ENCODE measurements at places on chromosomes 12 and 14.

DNA sequence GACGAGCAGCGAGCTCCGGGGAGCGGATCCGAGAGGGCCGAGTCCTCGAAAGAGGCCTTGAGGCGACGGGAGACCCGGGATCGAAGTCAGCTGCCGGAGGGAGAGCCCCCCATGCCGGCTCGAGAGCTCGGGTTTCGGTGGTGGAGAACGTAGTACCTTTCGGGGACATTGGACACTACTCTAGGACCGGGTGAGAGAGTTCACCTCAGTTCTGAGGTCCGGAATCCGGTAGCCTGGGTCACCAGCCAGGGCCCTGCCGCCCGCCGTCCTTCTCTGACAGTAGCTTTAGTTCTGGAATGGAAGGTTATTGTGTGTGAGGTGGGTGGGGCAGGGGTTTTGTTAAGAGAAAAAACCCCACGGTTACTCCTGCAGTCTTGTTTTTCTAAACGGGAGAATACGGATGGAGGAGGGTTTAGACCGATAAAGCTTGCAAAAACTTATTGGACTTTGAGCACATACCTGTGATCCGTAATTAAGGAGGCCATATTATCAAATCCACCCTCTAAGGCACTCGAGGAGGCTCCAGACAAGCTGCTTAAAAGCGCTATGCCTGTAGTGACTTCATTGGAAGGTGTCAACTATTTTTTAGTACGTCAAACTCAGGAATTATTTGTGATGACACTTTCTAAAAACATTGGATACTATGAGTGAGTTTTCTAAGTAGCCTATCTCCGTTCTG, 765 bp downstream of the SCYL2 start:
- DNase-seq = no peak

GRCh38 chr14:94024549-94024948, 1.6 kb upstream of the OTUB2 start:
- DNase-seq = no peak

DNA sequence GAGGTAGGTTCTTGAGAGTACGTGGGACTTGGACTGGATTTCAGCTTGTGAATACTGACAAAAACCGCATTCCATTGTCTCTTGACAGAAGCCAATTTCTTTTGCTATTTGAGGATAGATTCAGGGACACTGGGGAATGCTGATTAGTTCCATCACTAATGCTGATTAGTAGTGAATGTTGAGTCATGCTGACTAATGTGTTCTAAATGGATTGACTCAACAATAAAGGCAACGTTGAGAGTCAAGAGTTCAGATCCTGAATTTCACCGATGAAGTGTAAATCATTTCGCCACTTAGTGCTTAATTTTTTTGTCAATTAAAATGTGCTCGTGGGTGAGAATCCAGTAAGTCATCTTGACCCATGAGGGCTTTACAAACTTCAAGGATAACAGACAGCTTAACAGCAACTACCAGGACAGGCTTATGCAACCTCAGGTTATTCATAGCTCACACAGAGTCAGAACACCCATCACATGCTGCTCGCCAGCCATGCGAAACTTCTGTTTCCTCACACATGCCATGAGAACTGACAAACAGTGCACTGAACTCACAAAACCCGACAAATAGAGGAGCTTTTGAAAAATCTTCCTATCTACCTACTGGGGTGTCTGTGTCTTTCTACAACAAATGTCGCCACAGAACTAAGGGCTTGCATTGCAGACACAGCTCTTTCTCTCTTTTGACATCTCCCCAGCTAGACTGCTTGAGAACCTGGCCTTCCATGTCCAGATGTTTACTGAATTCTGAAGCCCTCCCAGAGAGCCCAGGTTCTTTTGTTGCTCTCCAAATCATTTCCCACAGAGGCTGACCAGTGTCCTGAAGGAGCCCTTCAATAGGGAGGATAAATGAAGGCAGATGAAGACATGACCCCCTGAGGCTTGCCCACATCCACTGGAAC, 316.4 kb downstream of the ZFP36L1 start:
- peak; percentile 58 for DNase-seq

GRCh38 chr12:64609536-64610078, 688 bp upstream of the RASSF3 start:
- no peak for DNase-seq

DNA sequence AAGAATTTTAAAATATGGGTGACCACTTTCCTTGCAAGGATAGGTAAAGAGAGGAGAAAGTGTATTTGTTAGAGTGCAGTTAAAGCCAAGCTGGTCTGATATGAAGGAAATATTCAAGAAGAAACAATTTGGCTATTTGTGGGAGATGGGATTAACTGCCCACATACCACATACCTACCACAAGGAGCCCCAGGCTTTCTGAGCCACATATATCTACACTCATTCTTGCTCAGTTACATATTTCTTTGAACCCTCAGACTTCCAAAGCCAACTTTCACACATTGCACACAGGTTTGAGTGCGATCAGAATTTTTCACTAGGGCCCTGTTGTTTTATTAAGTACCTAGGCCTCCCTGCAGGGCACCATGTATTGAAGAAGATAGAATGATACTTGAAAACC, 330.2 kb downstream of the ZFP36L1 start:
- DNase-seq = no peak

DNA sequence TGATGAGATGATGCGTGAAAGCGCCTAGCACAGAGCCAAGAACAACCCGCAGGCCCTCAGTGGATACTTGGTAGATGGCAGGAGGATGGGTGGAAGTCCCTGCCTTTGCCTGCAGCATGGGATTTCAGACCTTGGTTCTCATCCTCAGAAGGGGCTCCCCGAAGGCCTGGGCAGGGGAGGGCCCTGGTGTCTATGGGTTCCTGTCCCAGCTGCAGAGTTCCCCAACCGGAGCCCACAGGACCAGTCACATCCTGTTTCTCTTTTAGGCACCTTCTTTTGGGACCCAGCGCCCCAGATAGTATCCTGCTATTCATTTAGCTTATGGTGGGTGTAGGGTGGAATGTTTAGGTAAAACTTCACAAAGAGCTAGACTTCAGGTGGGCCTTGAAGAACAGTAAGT, 55.5 kb downstream of the CALM1 start:
- no peak for DNase-seq

- DNase-seq = no peak
Observed at GRCh38 chr12:65728848-65729793, 95.2 kb upstream of the HMGA2 start.

DNA sequence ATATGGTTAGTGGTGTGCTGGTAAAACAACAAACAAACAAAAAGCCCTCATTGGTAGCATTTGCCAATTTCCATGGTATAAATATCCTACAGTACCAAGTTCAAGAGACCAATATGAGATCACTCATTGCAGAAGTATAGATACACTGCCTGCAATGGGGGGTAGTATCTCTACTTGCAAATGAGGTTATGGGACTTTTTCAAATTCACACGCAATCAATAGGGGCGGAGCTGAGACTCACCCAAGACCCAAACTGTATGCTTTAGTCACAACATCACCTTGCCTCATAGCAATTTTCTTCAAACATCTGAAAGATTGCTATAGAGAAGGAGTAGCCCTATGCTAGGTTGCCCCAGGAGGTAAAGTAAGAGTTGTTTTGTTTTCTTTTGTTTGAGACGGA, 93.7 kb downstream of the VCPKMT start:
- no peak for DNase-seq

DNA sequence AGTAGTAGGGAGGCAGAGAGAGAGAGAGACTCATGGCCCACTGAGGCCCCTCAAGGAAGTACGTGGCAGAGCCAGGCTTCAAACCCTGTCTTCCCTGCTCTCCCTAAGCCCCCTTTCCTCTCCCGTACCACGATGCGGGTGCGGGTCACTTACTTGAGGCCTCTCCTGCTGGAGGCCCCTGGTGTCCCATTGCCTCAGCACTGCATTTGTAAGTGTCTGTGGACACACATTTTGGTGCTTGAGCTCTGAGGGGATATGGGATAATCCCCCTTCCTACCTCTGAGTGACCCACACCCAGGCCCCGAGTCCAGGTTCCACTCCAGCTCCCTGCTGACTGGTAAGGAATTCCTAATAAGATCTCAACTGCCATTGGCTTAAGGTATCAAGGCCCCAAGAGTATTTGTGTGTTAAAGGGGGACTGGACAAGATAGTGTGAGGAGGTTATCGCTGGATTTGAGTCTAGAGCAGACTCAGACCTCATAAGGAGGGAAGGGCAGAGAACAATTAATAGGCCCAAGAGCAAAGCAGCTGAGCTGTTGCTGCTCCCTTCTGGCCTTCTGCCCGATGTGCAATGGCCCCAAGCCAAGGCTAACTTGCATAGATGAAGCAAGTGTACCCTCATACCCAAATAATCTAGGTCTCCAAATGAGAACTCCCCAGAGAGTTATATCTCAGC, 71.9 kb downstream of the CRACR2A start:
- DNase-seq = no peak

- DNase-seq = no peak
Observed at GRCh38 chr12:131402781-131403396, 308.0 kb upstream of the SFSWAP start.

- no peak for DNase-seq
Observed at GRCh38 chr12:109927622-109928021, 27.5 kb downstream of the TCHP start.

DNA sequence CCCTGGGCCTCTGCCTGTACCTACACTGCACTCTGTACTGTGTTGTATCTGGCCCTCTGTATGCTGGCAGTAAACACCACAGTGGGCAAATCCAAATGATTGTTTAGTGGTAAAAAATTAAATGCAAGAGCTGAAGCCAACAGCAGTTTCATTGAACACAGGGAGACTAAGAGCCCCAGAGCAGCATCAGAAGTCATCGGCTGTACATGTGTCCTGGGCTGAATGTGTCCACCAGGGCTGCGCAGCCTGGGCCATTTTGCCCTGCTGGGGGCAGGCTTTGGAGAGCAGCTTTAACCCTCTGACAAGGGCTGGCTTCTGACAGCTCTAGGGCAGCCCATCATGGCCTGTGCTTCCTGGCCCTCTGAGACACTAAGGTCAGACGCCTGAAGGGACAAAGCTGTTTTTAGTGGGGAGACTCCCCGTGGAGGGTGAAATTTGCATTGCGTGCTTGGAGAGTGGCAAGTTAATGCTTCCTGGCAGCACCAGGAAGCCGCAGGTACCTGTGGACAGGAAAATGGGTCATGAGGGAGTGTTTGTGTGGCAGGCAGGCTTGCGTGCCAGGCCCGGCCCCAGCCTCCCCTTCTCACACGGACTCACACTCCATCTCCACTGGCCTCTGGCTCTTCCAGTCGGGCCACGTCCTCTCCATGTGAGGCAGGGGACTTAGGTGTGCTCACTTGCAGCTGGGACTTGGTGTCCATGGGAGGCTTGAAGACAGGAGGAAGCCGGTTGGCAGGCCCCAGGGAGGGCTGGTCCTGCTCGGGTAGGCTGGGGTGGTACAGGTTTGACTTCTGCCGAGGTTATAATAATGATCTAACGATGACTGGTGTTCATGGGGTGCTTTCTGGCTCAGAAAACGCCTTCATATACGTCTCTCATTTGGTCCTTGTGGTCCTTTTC, 150.1 kb downstream of the TSPAN9 start:
- DNase-seq = no peak

DNA sequence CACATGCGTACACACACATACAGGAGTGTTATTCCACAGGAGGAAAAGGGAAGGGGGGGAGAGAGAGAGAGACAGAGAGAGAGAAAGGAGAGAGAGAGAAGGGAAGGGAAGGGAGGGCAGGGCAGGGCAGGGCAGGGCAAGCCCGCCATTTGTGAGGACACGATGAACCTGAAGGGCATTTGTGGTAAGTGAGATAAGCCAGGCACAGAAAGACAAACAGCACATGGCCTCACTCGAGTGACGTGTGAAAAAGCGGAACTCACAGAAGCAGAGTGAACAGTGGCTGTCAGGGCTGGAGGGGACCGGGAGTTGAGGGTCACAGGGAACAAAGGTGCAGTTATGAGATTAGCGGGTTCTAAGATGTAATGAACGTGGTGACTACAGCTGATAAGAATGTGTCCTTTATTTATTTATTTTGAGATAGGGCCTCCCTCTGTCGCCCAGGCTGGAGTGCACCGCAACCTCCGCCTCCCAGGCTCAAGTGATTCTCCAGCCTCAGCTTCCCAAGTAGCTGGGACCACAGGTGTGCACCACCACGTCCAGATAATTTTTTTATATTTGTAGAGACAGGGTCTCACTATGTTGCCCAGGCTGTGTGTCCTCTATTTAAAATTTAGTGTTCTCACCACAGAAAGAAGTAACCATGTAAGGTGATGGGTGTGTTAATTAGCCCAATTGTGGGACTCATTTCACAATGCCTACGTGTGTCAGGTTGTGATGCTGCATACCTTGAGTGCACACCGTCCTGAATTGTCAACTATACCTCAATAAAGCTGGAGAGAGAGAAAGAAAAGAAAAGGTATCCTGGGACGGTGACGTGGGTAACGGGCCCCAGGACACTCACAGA, 18.7 kb upstream of the FBRSL1 start:
- DNase-seq = no peak

DNA sequence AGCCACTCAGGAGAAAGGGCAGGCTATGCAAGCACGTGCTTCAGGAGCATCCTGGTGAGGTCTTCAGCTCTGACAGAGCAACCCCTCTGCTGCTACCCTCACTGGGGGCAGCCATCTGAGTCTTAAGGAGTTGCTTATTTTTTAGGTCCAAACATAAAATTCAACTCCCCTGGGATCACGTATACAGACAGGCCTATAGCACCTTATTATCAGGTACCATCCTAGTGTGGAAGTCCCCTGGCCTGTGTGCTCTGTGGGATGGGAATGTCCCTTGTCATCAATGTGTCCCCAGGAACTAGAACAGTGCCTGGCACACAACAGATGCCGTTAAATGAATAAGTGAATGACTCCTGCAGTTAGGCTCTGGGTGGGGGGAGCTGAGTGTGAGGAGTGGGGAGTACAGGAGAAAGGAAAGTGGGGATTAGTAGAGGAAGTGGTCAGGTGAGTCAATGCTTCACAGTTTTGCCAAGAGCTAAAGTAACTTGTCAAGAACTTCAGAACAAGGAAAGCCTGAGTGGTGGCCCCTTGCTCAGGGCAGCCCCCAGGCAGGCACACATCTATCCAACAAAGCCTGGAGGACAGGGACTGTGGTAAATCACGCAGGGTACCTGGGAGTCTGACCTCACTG, 33.5 kb downstream of the DAD1 start:
- DNase-seq = no peak

DNA sequence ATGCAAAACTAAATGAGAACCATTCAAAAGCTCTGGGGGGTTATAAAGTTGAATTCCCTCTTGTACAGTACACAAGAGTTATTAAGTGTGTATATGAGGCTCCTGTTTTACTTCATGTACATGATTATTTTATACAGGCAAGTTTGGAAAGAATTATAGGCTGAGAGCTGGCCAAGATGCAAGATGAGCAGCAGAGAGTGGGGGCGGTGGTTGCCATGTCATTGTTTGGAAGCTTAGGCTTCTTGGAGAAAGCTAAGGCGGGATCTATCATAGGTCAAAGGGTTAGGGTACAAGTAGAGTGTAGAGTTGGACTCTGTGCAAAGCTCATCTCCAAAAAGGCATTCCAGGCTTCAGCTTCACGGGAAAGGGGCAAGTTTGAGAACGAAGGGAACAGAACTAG, 297.1 kb upstream of the TBX3 start:
- DNase-seq = no peak

DNA sequence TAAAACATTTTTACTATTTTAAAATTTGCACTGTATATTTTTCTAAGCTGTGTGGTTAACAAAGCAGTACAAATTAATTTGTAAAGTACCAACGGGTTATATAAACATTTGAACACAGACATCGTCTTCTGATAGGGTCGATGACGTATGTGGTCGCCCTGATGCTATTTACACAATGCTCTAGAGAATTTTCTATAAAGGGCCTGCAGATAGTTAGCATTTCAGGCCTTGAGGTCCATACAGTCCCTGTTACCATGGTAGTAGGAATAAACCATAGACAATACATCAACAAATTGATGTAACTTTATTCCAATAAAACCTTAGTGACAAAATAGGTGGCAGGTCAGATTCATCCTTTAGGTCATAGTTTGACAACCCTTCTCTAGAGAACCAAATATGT, 25.7 kb upstream of the PDZRN4 start:
- DNase-seq = no peak

Data from ascending aorta (tissue), 2 donors.